ENCODE measurements at places on chromosomes 16 and 17.

GRCh38 chr17:68794636-68795434, 160.4 kb downstream of the ABCA8 start:
- DNase-seq, result no peak

GRCh38 chr16:89370081-89370511, 120.3 kb downstream of the ANKRD11 start:
- no peak for DNase-seq

- no peak for DNase-seq
These were observed 34.0 kb downstream of the YPEL2 start for GRCh38 chr17:59365383-59365981.

DNA sequence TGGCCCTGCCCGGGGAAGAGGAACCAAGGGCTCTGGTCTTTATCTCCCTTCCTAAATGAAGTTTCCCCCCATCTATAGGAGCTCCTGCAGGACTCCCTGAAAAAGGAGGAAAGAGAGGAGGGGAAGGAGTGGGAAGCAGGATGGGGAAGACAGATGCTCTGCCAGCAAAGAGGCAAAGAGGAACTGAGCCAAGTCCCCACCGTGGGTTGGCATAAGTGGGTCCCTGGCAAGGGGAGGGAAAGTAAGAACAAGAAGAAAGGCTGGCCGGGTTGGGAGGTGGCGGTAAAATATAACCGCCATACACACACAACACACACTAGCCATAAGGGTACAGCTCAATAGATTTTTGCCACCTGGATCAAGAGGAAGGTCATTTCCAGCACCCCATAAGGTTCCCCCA, 6.1 kb upstream of the EIF1 start:
- DNase-seq, result no peak

Measured in vagina (tissue), 2 donors.